Cortex of kidney (tissue), 1 donor: ENCODE measurements at places on chromosomes 1 and 21.

DNA sequence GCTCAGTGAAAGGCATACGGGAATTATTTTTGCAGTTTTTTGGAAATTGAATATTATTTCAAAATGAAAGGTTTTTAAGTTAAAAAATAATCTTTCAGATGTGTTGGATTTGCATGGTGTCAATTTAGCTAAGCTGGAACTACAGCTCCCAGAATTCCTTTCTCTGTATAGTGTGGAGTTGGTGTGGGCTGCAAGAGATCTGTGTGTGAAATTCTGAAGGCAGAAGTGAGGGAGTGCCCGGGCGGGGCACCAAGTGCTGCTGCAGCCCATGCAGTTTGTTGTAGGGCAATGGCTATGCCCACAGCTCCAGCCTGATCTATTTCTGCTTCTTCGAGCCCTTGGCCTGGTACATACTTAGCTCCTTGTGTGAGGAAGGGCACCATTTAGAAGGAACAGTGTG is 60.5 kb upstream of the CSF1 start:
- no peak for DNase-seq

GRCh38 chr1:4702464-4702863 is 48.1 kb downstream of the AJAP1 start:
- DNase-seq = no peak

- no peak for DNase-seq
Observed at GRCh38 chr1:156505679-156506298, 5.2 kb upstream of the MEF2D start.

GRCh38 chr1:159675046-159675445 is 39.3 kb downstream of the CRP start:
- no peak for DNase-seq

- no peak for DNase-seq
Observed at GRCh38 chr1:247387565-247387964, 28.4 kb upstream of the NLRP3 start.

- DNase-seq = no peak
Observed at GRCh38 chr1:109242387-109242786, 7.0 kb upstream of the CELSR2 start.

DNA sequence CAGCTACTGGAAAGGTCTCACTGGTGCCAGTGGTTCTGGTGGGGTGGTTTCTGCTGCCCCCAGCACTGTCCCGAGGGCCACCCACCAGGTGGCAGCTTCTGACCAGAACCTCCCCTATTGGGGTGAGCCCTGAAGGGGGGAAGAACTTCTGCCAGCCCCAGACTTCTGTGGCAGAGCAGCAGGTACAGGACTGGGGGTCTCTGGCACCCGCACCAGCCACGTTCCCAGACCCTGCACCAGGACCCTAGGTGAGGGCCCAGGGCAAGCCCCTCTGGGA is 1.6 kb downstream of the PUSL1 start:
- DNase-seq = no peak

- DNase-seq = no peak
Observed at GRCh38 chr1:234716908-234717375, 107.0 kb upstream of the IRF2BP2 start.

DNA sequence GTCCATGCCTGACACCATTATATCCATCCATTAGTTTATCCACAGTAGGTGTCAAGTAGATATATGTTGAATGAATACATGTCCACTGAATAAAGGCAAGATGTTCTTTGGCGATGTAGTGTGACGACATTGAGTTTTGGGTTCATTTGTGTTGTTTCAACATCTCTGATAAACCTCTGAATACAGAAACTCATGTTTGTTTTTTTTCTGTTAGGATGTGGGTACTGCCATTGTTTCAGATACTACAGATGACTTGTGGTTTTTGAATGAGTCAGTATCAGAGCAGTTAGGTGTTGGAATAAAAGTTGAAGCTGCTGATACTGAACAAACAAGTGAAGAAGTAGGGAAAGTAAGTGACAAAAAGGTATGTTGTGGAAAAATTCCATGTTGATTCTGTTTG is 28.1 kb downstream of the MDM4 start:
- DNase-seq = no peak

GRCh38 chr1:154810571-154810970 is 59.5 kb downstream of the KCNN3 start:
- DNase-seq = no peak

GRCh38 chr1:24990779-24991641 is 60.9 kb upstream of the RUNX3 start:
- DNase-seq = no peak

- DNase-seq = no peak
Observed at GRCh38 chr1:203252678-203253077, 23.2 kb upstream of the CHIT1 start.

- DNase-seq = no peak
Observed at GRCh38 chr1:248670003-248670402, 14.7 kb upstream of the OR2T27 start.

- no peak for DNase-seq
Observed at GRCh38 chr1:86382878-86383277, 13.2 kb downstream of the ODF2L start.

DNA sequence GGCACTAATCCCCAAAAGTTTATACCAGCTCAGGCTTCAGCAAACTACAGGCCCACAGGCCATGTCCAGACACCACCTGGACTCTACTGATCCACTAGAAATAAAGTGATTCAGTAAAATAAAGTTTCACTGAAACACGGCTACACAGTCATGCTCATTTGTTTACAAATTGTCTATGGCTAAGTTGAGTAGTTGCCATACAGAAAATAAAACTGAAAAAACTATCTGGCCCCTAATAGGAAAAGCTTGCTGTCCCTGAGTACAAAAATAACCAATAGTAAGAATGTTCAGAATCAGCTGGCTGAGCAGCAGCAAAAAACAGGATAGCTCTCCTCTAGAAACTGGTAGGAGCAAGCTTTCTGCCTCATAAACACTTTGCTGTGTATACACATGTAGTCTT is 221.5 kb downstream of the RERE start:
- no peak for DNase-seq

- DNase-seq = no peak
Observed at GRCh38 chr1:155006601-155007101, 4.0 kb downstream of the ZBTB7B start.

GRCh38 chr1:34529935-34530859 is 224.7 kb upstream of the GJB5 start:
- DNase-seq = no peak

- DNase-seq = no peak
Observed at GRCh38 chr1:205069371-205070125, 14.7 kb downstream of the TMEM81 start.

- DNase-seq = no peak
Observed at GRCh38 chr21:42467140-42467983, 28.7 kb downstream of the RSPH1 start.

GRCh38 chr21:43932005-43932404 is 67.0 kb downstream of the AGPAT3 start:
- no peak for DNase-seq

GRCh38 chr1:205800427-205800826 is 12.6 kb downstream of the SLC41A1 start:
- no peak for DNase-seq

GRCh38 chr1:207959141-207959825 is 48.4 kb upstream of the CD34 start:
- no peak for DNase-seq

GRCh38 chr1:200899954-200900867 is 5.5 kb downstream of the INAVA start:
- DNase-seq = no peak

DNA sequence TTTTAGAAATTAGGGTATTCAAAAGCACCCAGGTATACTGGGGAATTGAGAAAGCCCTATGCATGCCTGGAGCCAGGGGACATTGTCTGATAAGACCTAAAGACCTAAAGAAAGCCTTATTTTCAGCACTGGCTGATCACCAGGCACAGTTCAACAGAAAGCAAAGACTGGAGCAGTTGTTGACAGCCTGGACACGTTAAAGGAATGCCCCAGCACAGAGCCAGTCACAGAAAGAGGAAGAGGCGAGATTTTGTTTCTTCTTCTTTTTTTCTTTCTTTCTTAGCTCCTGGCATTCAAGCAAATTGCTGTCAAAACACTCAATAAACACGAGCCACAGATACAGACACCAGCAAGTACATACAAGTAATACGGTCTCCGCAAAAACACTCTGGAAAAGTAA is 40.4 kb downstream of the RNF187 start:
- no peak for DNase-seq

GRCh38 chr1:80666073-80666472 is 1134.7 kb upstream of the ADGRL2 start:
- DNase-seq = no peak

- no peak for DNase-seq
Observed at GRCh38 chr1:86906419-86906818, 7.5 kb downstream of the SELENOF start.

GRCh38 chr1:89698020-89698560 is 65.2 kb downstream of the LRRC8C start:
- DNase-seq = no peak

GRCh38 chr1:214683621-214684020 is 80.6 kb downstream of the CENPF start:
- no peak for DNase-seq

GRCh38 chr1:234694661-234695060 is 84.7 kb upstream of the IRF2BP2 start:
- no peak for DNase-seq

GRCh38 chr1:153368495-153368894 is 6.9 kb downstream of the S100A12 start:
- DNase-seq = no peak

GRCh38 chr1:204132718-204133117 is 19.1 kb downstream of the ETNK2 start:
- DNase-seq = no peak

- DNase-seq = no peak
Observed at GRCh38 chr1:226063977-226064815, 1.7 kb downstream of the H3-3A start.

DNA sequence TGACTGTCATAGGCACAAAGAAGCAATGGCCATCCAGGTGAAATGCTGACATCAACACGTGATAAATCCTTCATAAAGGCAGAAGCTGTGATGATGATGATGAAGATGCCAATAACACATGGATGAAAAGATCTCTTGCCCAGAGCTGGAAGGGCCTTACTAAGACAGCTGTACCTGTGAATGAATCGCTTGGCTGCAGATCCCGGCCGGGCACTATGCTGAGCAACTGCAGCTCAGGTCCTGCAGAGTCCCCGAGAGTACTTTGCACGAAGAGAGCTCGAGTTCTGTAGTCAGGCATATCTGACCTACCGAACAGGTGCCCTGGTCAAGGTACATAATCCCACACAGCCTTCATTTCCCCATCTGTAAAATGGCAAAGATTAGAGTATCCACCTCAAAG is 48.8 kb downstream of the PGBD5 start:
- DNase-seq = no peak

- no peak for DNase-seq
Observed at GRCh38 chr1:76090283-76091203, 16.0 kb downstream of the ST6GALNAC3 start.

- DNase-seq = no peak
Observed at GRCh38 chr1:159937054-159937750, 8.2 kb downstream of the IGSF9 start.

DNA sequence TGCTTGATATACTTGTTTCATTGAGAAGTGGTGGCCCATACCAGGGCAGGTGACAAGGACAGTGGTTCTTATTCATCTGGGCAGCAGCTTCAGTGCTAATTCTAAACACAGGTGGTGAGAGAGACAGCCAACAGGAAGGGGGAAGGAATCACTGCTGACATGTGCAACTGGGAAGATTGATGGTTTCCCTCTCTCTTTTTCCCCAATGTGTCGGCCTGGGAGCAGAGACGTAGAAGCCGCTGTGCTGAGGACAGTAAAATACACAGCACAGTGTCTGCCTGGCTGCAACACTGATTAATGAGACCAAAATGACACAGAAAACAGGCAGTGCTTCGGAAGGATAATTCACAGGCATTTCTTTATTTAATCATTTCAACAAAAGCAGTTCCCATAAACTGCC is 48.8 kb downstream of the WARS2 start:
- DNase-seq = no peak

GRCh38 chr1:1915911-1916840 is 1.1 kb downstream of the CALML6 start:
- DNase-seq = no peak

GRCh38 chr21:37032293-37032692 is 25.8 kb downstream of the RIPPLY3 start:
- no peak for DNase-seq

GRCh38 chr1:162191396-162192305 is 122.2 kb downstream of the NOS1AP start:
- DNase-seq = no peak

DNA sequence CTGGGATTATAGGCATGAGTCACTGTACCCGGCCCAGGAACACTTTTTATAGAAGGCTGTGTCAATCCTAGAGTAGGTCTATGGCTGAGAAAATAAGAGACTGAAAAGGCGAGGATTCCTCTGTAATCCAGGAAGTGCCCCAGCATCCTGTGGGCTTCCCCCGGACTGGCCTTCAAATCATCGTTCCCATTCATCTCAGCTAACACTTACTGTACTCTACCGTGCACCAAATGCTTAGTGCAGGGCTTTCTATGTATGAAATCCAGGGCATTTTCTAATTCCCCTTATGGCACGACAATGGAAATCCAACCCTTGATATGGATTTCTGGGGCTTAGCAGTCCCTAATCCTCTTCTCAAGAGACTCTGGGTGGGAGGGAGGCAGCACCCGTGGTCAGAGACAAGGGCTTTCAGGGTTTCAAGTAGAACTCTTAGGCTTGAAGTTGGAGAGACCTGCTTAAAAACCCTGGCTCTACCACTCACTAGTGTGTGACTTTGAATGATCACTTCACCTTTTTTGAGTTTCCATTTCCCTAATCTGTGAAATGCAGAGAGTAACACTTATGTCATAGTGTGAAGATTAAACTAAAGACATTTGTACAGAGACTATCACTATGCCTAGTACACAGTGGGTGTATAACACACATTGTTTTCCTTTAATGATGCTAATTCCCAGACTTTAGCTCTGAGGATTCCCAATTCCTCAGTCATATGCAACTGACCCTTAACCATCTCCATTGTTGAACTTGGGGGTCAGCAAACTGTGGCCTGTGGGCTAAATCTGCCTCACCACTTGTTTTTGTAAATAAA is 20.3 kb downstream of the MECR start:
- DNase-seq = no peak

GRCh38 chr1:97137862-97138514 is 416.4 kb downstream of the PTBP2 start:
- no peak for DNase-seq

DNA sequence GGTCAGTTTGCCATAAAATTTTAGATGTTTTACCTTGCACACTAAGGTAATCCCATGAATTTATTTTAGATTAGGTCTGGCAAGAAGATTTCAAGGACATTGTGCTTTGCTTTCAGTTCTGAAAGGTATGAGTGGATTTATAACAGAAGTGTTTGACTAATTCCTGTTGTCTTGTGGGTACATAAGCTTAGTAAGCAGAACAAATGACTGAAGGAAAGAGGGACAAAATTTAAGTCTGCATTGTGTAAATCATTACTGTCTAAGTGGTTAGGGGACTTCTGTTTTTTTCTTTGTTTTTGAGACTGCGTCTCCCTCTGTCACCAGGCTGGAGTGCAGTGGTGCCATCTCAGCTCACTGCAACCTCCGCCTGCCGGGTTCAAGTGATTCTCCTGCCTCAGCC is 60.1 kb downstream of the PKN2 start:
- no peak for DNase-seq
